ENCODE measurements at places on chromosomes 5 and 9. TPM values are rescaled to one million over a fixed set of nuclear protein-coding genes. Genes with fewer than 3 reads are reported as not detected.
A peak's percentile ranks its signal among the peaks of the same experiment; 100 is the strongest.

DNA sequence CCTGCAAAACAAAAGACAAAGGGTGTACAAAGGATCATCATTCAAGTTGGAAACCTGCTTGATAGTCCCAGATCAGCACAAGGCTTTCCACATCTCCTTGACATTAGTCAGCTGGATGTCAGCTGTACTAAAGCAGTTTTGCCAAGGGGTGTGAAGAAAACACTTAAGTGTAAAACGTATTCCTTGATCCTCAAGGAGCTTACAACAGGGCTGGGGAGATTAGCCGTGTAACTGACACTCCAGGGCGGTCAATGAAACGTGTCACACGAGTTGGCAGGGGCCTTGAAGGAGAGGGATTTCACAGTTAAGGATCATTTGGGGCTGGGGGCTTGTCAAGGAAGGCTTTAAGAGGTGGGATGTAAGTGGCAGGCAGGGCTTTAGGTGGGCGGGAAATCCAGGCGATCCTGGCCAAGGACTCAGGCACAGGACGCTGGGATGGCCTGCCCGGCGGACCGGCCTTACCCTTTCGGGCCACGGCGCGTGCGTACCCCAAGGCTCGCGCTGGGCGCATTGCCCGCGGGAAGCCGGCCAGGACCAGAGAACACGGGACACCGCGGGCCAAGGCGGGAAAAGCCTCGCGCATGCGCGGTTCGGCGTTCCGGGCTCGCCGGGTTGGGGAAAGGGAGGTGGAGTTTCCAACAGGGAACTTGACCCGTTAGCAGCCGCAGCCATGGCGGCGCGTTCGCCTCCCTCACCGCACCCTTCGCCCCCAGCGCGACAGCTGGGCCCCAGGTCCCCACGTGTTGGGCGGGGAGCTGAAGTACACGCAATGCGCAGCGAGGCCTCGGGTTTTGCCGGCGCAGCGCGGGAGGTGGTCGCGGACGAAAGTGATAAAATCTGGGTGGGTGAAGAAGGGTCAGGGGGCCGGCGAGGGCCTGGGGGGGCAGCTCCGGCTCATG is at the start of gene CNTLN:
Gene CNTLN, plus strand, starts transcription at position 645 of the 899 bp plus-strand sequence. Its CDS starts 26 bp downstream, at position 671.
- H3K36me3 ChIP-seq, result no peaks in the 10 kb centered on the region
- peak within 1 kb of the TSS; percentile 90 for H3K27ac ChIP-seq
- H3K4me1 ChIP-seq, result peaks cover 7% of the 10 kb centered on the region

GRCh38 chr9:110257097-110257841 is 962 bp upstream of the TXN start:
- H3K4me3 ChIP-seq, result peak overlapping the region; percentile 95
- H3K36me3 ChIP-seq, result no peaks in the 10 kb centered on the region
- H3K27me3 ChIP-seq, result no peaks in the 10 kb centered on the region
- H3K4me1 ChIP-seq, result peaks cover 43% of the 10 kb centered on the region
- DNase-seq, result peak; percentile 48
- peak overlapping the region; percentile 97 for H3K27ac ChIP-seq

- H3K36me3 ChIP-seq, result peaks cover 18% of the 10 kb centered on the region
- H3K27ac ChIP-seq, result no peak overlapping the region
- no peak for DNase-seq
Measured at GRCh38 chr9:83937861-83938455, 16.7 kb upstream of the KIF27 start.

- no peak for DNase-seq
- no peak overlapping the region for H3K4me3 ChIP-seq
- peaks cover 5% of the 10 kb centered on the region for H3K4me1 ChIP-seq
- no peaks in the 10 kb centered on the region for H3K36me3 ChIP-seq
Measured at GRCh38 chr5:64587370-64587769, 81.6 kb downstream of the RGS7BP start.

DNA sequence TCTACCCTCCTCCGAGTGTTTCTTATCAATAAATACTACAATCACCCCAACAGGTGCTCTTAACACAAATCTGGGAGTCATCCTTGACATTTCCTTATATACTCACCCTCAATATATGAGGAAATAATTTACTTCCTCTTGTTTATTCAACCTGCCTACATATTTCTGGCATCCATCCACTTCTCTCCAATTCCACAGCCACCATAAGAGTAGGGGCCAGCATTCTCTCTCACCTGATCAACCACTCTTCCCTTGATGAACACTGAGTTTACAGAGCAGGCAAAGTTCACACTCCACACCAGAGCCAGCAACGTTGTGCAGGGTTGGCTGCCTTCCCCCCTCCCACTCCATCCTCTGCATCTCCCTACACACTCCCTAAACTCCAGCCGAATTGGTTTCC is 904.3 kb upstream of the DMAC1 start:
- no peak for DNase-seq
- H3K27ac ChIP-seq, result no peak overlapping the region
- no peaks in the 10 kb centered on the region for H3K36me3 ChIP-seq
- no peak overlapping the region for H3K4me3 ChIP-seq

The SH3PXD2B gene
- 17.1 TPM for total RNA-seq

The FGF18 gene
- total RNA-seq, result 4.6 TPM
